Right cardiac atrium (tissue), 5 donors: ENCODE measurements at places on chromosomes 6 and 20.

DNA sequence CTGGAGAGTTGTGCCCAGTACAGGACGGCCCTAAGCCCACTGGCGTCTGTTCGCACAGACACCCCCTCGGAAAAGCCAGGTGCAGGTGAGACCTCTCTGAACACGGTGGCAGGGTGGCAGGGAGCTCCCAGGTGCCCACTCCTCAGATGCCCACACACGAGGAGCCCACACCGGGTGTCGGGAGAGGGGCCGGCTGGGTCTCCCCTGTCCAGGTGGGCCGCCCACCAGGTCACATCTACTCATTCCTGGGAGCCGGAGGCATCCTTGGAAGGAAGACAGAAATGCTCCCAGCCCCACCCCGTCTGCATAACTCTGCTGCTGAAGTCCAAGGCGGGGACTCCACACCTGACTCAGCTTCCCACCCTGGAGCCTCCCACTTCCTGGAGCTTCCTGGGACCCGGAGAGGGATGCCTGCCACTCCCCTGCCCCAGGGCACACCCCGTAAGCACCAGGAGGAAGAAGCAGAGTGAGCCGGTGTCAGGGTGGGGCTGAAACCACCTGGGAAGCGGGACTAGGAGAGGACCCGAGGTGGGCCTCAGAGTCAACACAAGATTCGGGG is 2.5 kb downstream of the SRMS start:
- DNase-seq, result no peak

DNA sequence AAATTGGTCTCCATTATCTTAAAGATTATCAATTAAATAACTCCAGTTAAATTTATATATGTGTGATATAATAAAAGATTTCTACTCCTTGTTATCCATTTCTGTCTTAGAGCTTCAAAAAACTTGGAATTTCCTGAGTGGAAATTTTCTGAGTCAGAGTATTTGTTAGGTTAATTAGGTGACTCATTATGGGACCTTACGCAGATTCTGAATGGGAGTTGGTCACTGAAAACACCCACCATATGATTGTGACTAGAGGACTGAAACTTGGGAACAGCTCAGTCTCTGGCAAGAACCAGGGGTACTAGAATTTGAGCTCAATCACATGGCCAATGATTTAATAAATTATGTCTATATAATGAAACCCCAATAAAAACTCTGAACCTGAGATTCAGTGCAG is 125.4 kb upstream of the HMGCLL1 start:
- no peak for DNase-seq

GRCh38 chr20:9021699-9022098 is 47.2 kb upstream of the PLCB4 start:
- DNase-seq, result peak; percentile 19

GRCh38 chr6:84161190-84161589 is 66.3 kb downstream of the CEP162 start:
- DNase-seq, result no peak

- DNase-seq, result no peak
Observed at GRCh38 chr6:70264306-70264705, 38.6 kb downstream of the COL9A1 start.

- DNase-seq, result no peak
Observed at GRCh38 chr6:108903796-108904195, 55.6 kb downstream of the ARMC2 start.

- DNase-seq, result no peak
Observed at GRCh38 chr6:29388533-29388932, 6.9 kb upstream of the OR12D2 start.

DNA sequence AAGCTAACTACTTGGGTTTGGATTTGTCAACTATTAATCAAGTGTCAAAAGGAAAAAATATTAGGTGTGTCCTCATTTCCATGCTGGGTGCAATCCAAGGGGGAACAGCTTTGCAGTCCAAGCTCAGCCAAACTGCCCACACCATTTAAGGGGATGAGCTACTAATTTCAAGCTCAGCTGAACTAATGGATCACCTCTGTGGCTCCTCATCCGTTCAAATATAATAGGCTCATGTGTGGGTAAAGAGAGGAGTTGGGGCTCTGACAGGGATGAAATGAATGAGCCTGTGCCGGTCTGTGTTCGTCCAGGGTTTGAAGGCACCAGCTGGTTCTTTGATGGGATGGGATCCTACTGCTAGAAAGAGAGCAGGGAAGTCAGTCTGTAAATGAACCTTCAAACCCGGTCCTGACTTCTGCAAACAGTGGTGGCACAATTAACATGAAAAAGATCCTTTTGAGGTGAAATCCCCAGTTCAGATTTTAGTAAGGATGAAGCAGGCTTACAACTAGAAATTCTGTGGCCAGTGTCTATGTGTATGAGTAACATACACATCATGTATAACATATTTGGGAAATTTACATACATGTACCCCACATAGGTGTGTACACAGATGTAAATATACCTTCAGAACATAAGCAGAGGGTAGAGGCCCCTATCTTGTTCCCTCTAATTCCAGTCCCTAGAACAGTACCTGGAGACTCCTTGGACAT is 41.9 kb downstream of the TTI1 start:
- no peak for DNase-seq

DNA sequence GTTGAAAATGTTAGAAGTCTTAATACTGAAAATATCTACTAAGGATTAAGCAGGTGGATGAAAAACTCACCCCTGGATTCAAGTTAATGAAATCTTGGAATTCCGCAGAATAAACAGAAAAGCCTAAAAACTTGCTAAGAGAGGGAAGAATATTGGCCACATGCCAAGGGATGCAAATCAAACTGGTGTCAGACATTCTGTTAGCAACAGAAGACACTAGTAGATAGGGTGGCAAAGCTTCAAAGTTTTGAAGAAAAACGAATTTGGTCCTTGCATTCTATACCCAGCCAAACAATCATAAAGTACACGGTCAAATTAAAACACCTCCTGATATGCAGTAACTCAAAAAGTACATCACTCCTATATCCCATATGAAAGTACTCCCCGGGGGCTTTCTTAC is 77.1 kb upstream of the ADTRP start:
- no peak for DNase-seq

DNA sequence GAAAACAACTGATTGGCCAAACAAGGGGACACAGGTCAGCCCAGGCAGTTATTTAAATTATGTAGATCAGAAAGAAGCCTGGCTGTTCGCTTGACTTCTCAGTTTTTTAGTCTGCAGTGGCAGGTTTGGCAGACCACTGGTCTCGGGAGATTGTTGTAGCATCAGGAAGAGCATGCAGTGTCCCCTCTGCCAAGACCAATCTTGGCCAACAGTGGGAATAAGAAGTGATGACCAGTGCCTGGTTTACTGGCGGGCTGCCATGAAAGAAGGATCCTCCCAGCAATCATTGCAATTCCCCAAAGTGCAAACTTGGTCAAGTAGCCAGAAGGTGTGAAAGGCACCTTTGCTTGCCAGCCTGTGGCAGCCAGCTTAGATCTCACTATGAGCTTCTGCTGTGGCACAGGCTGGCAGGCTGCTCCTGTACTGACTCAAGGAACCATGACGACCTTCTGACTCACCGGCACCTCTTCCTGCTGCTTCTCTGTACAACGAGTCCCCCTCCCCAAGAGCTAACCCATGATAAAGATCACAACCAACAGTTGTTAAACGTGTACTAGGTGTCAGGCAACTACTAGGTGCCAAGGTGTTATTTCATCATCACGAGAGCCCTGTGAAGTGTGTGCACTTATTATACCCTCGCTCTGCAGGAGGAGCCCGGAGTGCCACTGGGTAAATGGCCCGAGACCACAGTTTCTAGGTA is 76.8 kb upstream of the DUSP22 start:
- peak; percentile 82 for DNase-seq

GRCh38 chr20:2349801-2350200 is 30.9 kb upstream of the TGM6 start:
- no peak for DNase-seq

DNA sequence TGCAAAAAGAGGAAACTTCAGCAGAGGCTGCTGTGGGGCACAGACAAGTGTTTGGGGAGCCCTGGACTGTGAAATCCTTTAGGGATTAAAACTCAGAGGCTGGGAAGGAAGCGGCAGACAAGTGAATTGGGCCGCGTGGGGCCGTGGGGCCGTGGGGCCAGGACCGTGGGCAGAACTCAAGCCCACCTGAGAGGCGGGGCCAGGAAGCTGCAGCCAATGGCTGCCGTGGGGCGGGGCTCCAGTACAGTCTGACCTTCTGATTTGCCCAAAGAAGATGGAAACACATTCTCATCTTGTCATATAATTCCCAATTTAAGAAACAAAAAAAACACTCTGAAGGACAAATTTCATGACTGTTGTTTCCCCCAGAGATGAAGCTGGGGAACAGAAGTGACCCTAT is 55.4 kb downstream of the ANKRD60 start:
- DNase-seq, result no peak

- DNase-seq, result no peak
Observed at GRCh38 chr6:144077871-144078270, 17.5 kb downstream of the SF3B5 start.

- DNase-seq, result no peak
Observed at GRCh38 chr20:48771542-48771941, 56.3 kb downstream of the PREX1 start.

GRCh38 chr20:39133201-39133600 is 171.1 kb downstream of the DHX35 start:
- no peak for DNase-seq

DNA sequence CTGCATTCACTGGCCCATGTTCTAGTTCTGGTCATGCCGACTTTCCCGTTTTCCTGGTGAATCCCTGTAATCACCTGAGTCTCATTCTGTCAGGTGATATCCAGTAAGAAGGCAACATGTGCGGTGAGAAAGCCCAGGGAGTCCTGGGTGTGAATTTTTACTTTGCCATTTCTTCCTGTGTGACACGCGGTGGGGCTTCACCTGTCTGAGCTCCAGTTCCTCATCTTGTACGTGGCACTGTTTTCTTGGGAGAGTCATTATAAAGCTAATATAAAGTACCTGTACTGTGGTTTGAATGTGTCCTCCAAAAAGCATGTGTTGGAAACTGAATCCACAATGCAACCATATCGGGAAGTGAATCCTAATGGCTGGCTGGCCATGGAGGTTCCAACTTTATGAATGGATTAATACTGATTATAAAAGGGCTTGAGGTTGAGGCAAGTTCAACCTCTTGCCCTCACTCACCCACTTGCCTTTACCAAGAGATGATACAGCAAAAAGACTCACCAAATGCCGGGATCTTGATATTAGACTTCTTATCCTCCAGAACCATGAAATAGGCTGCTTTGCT is 5.1 kb downstream of the HLA-E start:
- no peak for DNase-seq

GRCh38 chr6:56720882-56721281 is 78.2 kb upstream of the DST start:
- DNase-seq, result no peak

DNA sequence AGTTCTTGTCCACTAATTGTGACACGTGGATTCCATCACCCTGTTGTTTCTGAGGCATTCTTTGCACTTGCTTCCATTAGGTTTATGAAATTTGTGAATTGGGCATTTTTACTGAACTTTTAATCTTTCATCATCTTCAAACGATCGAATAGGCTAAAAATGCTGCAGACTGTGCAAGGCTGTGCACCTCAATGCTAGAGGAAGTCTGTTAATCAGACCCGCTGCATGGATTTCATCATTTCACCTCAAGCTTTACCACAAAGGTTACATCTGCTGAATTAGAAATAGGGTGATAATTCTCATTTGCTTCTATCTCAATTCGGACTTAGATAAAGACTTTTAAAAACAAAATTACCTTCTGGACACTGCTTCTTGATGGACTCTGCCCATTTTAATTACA is 27.8 kb upstream of the F13A1 start:
- no peak for DNase-seq

- no peak for DNase-seq
Observed at GRCh38 chr6:40874495-40874894, 164.5 kb downstream of the UNC5CL start.

DNA sequence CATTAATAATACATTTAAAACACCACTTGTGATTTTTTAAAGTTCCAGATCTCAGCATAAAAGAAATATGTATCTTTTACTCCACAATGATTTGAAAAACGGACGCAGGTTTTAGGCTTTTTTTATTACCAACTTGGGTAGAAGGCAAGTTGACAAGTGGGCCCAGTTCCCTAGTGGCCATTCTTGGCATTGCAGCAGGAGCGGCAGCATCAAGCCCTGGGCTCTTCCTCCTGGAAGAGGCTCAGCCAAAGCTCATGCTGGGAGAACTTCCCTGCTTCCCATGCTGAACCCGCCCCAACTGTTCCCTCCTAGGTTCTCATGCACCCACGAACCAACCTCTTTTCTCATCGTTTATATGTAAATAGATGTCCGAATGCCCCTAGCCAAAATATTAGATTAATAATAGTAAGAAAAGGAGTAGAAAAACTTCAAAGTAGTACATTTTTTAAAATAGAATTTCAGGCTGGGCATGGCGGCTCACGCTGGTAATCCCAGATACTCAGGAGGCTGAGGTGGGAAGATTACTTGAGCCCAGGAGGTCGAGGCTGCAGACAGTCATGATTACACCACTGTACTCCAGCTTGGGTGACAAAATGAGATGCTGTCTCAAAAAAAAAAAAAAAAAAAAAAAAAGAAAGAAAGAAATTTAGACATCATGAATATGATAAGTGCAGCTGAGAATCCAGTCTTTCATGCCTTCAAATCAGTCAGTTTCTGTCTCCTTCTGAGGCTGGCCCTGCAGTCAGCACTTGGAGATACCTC is 18.2 kb upstream of the MYB start:
- peak; percentile 21 for DNase-seq

DNA sequence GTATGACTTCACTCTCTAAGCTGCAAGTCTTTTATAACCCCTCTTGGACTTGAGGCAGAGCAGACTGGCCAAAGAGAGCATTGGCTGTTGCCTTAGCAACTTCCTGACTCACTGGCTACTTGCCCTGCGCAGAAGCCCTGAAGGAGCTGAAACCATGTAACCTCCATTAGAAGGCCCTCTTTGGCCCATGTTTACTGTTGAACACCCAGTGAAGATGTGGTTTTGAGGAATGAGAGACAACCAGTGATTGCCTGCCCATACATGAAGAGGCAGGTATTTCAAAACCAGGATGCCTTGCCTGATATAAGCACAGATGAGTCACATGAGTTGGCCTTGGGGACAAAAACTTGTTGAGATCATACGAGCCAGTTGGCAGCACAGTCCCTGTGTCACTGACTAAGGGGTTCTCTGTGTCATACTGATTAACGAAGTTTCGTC is 182.5 kb downstream of the EDN1 start:
- DNase-seq, result peak; percentile 80

GRCh38 chr6:21201637-21202350 is 391.8 kb upstream of the SOX4 start:
- no peak for DNase-seq

DNA sequence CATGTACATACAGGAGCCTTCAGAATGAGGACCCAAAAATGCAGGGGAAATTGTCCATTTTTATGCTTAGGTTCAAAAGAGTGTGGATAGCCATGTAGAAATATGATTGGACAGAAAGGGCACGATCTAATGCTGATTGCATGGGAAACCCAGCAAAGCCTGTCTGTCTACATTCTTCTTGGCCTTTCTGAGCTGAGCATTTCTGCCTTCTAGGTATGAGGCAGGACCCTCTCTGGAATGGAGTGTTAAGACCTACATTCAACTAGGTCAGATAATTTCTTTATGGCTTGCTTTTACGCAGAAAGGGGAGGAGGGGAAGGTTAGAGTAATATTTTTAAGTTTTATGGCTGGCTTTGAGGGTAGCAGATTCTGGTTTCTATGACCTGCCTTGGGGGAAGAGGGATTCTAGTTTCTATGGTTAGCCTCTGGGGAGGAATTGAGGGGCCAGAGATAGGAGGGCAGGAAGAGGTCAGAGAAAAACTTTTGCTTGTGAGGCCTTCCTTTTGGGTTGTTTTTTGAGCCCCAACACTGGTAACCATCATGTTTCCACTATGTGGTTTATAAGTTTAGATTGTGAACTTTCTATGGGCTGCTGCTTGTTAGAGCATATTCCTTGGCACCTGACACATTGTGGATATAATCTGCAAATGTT is 63.5 kb downstream of the LYRM2 start:
- DNase-seq, result no peak

- no peak for DNase-seq
Observed at GRCh38 chr6:109393157-109393885, 11.1 kb upstream of the CD164 start.
